ENCODE measurements at places on chromosomes 6 and 20.

DNA sequence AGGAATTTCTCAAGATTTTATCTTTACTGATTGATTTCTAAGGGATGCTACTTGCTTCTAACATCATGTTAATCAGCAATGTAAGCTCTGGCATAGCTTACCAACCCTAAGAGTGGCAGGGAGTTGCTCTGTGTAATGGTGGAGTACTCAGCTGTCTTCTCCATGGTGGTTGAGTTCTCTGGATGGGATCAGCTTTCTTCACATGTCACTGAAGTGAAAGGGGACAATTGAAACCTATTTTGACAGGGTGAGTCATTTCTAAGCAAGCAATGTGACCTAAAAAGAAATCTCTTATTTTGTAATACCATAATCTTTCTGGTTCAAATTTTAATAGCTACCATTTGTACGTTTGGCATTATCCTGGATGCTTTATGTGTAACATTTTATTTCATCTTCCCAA lies 430.4 kb downstream of the GJA1 start:
- DNase-seq = no peak

- no peak for DNase-seq
Measured at GRCh38 chr20:33781133-33781532, 30.0 kb upstream of the CHMP4B start.

DNA sequence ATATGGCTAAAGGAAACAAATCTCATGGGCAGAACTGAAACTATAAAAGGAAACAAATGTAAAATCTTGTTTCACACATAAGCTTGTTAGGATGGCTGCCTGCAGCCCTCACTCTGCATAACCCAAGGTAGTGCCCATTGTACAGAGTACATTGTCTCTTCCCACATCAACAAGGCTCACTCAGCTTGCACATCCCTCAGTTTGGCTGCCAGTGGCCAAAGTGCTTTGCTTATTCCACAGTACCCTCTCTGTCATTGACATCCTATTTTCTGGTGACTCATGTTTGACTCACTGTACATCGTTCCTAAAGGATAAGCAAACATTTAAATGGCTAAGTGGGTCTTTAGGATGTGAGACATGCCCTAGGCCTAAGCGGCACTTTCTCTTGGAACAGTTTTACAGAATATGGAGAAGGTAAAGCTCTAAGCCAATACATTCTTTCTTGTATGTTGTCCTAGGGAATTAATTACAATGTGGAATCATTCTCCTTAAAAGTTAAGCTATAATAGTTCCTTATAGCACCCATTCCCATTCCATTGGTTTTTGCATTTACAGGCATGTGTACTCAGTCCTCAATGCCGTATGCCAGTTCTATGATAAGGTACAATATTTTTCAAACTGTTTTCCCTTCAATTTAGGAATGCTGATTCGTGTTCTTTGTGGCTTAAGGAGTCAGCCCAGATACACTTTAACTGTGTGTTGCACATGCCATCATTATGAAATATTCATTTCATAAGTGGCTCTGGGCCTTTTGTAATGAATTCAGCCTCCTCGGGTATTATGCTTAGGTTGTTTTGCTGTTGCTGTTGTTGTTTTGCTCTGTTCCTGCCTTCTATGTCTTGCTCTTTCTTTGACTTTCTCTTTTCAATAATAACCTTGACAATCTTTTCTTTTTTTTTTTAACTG lies 5.5 kb downstream of the ANKEF1 start:
- DNase-seq = no peak

- DNase-seq = no peak
Measured at GRCh38 chr20:50328222-50328979, 137.8 kb downstream of the CEBPB start.

DNA sequence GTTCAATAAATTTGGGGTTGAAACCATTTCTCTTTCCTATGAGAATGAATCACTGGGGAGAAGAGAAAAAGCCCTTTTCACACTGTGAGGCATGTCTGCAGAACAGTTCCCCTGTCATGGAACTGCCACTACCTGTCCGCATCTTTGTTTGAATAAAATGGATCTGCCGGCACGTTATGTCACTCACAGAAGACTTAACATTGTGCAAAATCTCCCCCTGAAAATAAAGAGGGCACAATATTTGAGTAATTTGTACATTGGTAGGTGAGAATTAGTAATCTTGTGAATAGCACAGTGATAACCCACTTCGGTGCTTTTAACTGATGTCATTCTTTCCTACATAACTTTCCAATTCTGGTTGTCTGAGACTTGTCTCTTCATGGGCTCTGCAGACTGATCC lies 804.0 kb downstream of the C6orf118 start:
- DNase-seq = no peak

Data from NCI-H2171 (cell line).